WTC11 (cell line): ENCODE measurements at places on chromosomes 13 and 19. TPM values are rescaled to one million over a fixed set of nuclear protein-coding genes. Genes with fewer than 3 reads are reported as not detected.

DNA sequence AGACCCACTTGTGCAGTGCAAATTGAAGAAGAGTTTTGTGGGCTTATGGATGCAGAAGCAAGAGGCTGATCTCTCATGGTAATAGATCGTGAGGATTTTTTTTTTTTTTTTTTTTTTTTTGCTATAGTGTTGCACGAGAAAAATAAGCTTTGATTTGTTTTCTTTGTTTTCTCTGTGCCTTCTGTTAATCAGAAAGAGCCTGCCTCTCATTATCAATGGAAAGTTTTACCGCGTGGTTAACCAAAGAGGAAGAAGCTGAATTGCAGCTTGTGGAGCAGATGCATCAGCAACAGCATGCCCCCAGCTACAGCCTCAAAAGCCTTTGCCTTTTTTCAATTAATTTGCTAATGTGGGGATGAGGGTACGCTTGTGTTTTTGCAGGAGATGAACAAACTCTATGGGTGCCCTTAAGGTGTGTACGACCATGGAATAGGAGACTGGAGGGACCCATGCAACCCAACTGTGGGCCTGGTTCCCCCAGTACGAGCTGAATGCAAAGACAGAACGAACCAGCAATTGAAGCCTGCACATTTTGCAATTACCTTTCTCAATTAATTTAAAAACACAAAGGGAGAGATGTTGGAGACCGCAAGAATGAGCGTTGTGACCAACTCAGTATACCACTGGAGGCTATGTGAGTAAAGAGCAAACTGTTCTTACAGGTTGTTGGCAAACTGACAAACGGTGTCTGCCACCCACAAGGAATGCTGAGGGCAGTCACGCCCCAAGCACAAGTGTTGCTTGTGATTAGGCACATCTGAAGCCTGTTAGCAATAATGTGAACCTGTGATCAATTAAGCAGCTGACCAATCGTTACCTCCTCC lies 58.6 kb upstream of the SPRY2 start:
- H3K27ac ChIP-seq = no peak overlapping the region
- H3K36me3 ChIP-seq = peaks cover 8% of the 10 kb centered on the region
- peaks cover 10% of the 10 kb centered on the region for H3K4me1 ChIP-seq
- H3K4me3 ChIP-seq = no peak overlapping the region

GRCh38 chr13:44710576-44710975 lies 134.4 kb upstream of the TSC22D1 start:
- H3K36me3 ChIP-seq = peaks cover 10% of the 10 kb centered on the region
- H3K27me3 ChIP-seq = peaks cover 25% of the 10 kb centered on the region
- no peak overlapping the region for H3K4me3 ChIP-seq
- H3K4me1 ChIP-seq = peaks cover 2% of the 10 kb centered on the region; the same call in 1 of the 2 replicates
- DNase-seq = no peak
- H3K27ac ChIP-seq = no peak overlapping the region

DNA sequence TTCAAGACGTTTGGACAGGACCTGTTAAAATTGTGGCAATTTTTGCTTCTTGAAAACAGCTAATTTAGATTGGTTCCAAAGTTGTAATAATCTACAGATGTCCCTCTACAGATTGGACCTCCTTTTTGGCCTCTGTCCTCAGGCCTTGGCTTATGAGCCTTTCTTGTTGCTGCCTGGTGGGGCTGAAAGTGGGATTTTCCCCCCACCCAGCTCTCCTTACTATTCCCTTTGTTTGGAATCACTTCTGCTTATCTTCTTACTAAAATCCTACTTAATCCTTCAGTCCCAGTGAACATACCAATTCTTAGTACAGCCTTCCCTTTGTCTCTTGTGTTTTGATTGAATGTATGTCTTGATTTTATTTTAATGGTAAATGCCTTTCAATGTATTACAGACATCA lies 63.5 kb upstream of the TEX29 start:
- peaks cover 2% of the 10 kb centered on the region; the same call in 1 of the 2 replicates for H3K4me1 ChIP-seq
- H3K27me3 ChIP-seq = no peaks in the 10 kb centered on the region
- H3K36me3 ChIP-seq = peaks cover 32% of the 10 kb centered on the region
- no peak overlapping the region for H3K27ac ChIP-seq
- no peak overlapping the region for H3K4me3 ChIP-seq

GRCh38 chr13:60562096-60562780 lies 165.2 kb downstream of the TDRD3 start:
- H3K4me3 ChIP-seq = no peak overlapping the region
- DNase-seq = no peak
- no peak overlapping the region for H3K27ac ChIP-seq
- peaks cover 18% of the 10 kb centered on the region for H3K4me1 ChIP-seq
- H3K27me3 ChIP-seq = no peaks in the 10 kb centered on the region

GRCh38 chr19:5667751-5668271 lies 12.5 kb downstream of the MICOS13 start:
- H3K4me1 ChIP-seq = peaks cover 11% of the 10 kb centered on the region
- peak; percentile 75 for DNase-seq
- H3K36me3 ChIP-seq = peaks cover 63% of the 10 kb centered on the region

DNA sequence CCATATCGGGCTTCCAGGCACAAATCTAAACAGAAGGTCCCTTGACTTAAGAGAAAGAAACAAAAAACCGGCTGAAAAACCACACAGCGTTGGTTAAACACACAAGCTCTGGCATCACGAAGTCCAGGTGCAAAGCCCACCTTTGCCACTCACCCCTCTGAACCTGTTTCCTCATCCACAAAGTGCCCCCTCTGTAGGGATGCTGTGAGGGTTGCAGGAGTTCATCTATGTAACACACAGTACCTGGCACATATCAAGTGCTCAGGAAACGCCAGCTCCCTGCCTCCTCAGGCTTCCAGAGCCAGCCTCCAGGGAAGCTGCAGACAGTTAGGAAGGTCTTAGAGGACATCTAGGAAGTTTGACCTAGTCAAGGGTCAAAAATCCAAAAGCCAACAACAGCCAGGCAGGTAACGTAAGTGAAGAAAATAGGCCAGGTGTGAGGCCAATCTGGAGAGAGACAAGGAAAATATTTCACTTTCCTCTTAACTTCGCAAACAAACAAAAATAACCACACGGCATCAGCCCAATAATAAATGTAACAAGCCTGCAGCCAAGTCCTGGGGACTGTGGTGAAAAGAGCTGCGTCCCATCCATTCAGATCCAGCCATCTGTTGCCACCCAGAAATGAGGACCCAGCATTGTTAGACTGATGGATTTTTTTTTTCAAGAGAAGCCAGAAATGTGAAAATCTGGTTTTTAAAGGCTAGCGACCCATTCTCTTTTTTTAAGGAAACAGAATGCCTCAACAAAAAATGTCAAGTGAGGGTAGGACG lies 10.0 kb downstream of the KDELR1 start:
- no peak for DNase-seq
- H3K4me3 ChIP-seq = no peak overlapping the region
- no peaks in the 10 kb centered on the region for H3K4me1 ChIP-seq
- H3K36me3 ChIP-seq = peaks cover 39% of the 10 kb centered on the region
- no peak overlapping the region for H3K27ac ChIP-seq
- no peaks in the 10 kb centered on the region; the same call in 1 of the 2 replicates for H3K27me3 ChIP-seq

- H3K36me3 ChIP-seq = no peaks in the 10 kb centered on the region
- no peak for DNase-seq
- no peaks in the 10 kb centered on the region for H3K4me1 ChIP-seq
- H3K4me3 ChIP-seq = no peak overlapping the region
- no peaks in the 10 kb centered on the region for H3K27me3 ChIP-seq
- no peak overlapping the region for H3K27ac ChIP-seq
Observed at GRCh38 chr13:80497978-80498377, 157.1 kb upstream of the SPRY2 start.

GRCh38 chr13:33110713-33111413 lies 94.6 kb downstream of the KL start:
- no peak overlapping the region for H3K4me3 ChIP-seq
- DNase-seq = no peak
- no peaks in the 10 kb centered on the region for H3K4me1 ChIP-seq
- no peaks in the 10 kb centered on the region for H3K27me3 ChIP-seq
- no peak overlapping the region for H3K27ac ChIP-seq

GRCh38 chr19:51418707-51419106 lies 1.3 kb upstream of the SIGLEC10 start:
- H3K27ac ChIP-seq = no peak overlapping the region
- peaks cover 6% of the 10 kb centered on the region; the same call in 1 of the 2 replicates for H3K4me1 ChIP-seq
- H3K27me3 ChIP-seq = peaks cover 42% of the 10 kb centered on the region

DNA sequence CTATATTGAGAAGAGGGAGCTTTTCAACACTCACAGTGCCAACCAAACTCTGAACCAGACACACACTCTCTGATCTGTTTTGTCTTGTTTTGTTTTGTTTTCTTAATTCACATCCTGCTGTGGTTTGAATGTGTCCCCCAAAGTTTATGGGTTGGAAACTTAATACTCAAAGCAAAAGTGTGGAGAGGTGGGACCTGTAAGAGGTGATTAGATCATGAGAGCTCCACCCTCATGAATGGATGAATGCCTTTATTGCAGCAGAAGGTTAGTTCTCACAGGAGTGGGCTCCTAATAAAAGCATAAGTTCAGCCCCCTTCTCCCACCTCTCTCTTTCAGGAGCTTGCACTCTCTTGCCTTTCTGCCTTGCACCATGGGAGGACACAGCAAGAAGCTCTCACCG lies 957.1 kb downstream of the PCDH9 start:
- no peak for DNase-seq
- no peak overlapping the region for H3K4me3 ChIP-seq

- H3K4me1 ChIP-seq = no peaks in the 10 kb centered on the region
- DNase-seq = peak; percentile 32
- peaks cover 23% of the 10 kb centered on the region for H3K36me3 ChIP-seq
- no peak overlapping the region for H3K4me3 ChIP-seq
- no peaks in the 10 kb centered on the region for H3K27me3 ChIP-seq
- no peak overlapping the region for H3K27ac ChIP-seq
Observed at GRCh38 chr13:46721054-46721453, 75.9 kb downstream of the ESD start.

- no peaks in the 10 kb centered on the region for H3K4me1 ChIP-seq
- H3K27me3 ChIP-seq = peaks cover 16% of the 10 kb centered on the region
- no peak overlapping the region for H3K4me3 ChIP-seq
- DNase-seq = no peak
- no peak overlapping the region for H3K27ac ChIP-seq
- peaks cover 88% of the 10 kb centered on the region for H3K36me3 ChIP-seq
Observed at GRCh38 chr19:56814656-56815055, 25.9 kb downstream of the PEG3 start.

Gene PRR22
- total RNA-seq = 2.6 to 3.3 TPM (median 3.0 TPM) in 3 replicates

Gene CBY2
- total RNA-seq = 0.50 to 0.74 TPM in 2 of 3 replicates, not detected in the other

Gene LMTK3
- total RNA-seq = 15.9 to 19.4 TPM (median 19.1 TPM) in 3 replicates

Gene PSG7
- not detected in 3 replicates for total RNA-seq

Gene C19orf33
- total RNA-seq = 16.1 to 22.3 TPM (median 21.3 TPM) in 3 replicates
